ENCODE measurements at places on chromosomes 12 and 14.

DNA sequence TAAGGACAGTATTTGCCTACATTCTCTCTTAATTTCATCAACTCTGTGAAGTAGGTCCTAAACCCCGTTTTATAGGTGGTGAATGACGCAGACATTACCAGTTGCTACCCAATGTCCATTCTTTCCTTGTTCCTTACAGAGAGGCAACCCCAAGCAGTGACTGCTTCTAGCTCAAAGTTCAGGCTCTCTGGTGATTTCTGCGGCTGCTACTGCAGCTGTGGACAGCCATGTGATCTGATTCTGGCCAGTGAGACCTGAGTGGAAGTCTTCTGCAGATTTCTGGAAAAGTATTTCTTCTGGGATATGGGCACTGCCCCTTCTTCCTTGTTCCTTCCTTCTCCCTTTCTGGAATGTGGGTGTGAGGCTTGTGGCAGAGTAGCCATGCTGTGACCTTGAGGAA is 82.9 kb downstream of the ARF6 start:
- no peak for DNase-seq

- peak; percentile 61 for DNase-seq
Measured at GRCh38 chr12:27207615-27208413, 36.3 kb upstream of the STK38L start.

DNA sequence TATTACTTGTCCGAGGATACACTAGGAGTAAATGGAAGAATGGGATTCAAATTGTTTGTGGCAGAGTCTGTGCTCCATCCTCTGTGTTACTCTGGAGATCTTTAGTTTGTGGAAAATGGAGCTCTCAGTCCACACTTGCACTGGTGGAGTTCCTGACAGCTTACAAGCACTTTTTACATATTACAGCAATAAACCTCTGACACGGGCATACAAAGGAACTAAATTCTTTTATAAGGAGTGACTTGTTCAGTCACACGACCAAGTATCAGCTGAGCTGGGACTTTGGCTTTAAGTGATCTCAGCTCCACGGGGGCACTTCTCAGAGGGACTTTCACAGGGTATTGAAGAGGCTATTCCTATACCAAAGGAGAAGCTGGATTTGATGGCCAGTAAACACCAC is 417.5 kb downstream of the LRIG3 start:
- DNase-seq: no peak

DNA sequence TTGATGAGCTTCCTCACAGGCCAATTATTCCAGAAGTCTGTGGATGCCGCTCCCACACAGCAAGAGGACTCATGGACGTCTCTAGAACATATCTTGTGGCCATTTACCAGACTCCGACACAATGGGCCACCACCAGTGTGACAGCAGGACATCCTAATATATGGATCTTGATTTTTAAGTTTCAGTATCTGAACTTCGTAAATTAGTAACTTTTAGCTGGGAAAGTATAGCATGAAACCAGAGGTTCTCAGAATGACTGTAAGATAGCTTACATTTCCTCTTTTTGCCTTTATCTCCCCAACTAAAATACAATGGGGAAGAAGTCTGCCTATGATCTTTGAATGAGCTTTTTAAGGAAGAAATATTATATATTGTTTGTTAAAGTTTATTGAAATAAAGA is 87.0 kb downstream of the DNAI7 start:
- no peak for DNase-seq

GRCh38 chr12:61452076-61452475 is 808.1 kb upstream of the USP15 start:
- DNase-seq: no peak

GRCh38 chr12:68844788-68845695 is 37.1 kb downstream of the MDM2 start:
- no peak for DNase-seq

DNA sequence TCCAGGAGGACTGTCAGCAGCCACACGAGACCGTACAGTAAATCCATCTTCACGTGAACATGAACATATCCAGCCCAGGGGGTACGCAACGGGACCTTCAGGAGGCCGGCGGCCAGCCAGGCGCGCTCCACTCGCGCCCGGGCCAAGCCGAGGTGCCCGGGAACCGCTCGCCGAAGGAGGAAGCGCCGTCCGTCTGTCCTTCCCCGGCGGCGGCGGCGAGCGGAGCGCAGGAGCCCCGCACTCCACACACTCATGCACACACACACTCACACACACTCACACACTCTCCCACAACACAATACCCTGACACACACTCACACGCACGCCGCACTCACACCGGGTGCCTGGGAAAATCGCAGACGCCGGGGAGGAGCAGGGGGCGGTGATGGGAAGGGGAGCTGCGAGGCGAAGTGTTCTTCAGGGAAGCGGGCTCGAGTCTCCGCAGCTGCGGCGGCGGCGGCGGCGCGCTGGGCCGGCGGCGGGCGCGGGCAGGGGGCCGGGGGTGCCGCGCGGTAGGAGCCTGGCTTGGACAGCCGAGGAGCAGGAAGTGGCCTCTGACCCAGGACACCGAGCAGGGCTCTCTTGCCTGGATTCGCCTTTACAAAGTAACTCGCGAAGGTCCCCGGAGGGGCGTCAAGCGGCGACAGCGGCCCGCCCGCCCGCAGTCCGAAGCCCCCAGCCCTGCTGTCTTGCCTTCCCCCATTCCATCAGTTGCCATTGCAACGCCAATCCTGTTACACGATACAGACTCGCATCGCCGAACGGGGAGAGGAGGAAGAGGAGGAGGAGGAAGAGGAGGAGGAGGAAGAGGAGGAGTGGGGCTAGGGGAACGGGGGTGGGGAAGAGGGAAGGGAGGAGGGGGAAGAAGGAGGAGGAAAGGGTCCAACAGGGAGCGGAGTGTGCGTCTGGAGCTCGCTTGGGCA is 601 bp downstream of the MDGA2 start:
- DNase-seq: no peak

DNA sequence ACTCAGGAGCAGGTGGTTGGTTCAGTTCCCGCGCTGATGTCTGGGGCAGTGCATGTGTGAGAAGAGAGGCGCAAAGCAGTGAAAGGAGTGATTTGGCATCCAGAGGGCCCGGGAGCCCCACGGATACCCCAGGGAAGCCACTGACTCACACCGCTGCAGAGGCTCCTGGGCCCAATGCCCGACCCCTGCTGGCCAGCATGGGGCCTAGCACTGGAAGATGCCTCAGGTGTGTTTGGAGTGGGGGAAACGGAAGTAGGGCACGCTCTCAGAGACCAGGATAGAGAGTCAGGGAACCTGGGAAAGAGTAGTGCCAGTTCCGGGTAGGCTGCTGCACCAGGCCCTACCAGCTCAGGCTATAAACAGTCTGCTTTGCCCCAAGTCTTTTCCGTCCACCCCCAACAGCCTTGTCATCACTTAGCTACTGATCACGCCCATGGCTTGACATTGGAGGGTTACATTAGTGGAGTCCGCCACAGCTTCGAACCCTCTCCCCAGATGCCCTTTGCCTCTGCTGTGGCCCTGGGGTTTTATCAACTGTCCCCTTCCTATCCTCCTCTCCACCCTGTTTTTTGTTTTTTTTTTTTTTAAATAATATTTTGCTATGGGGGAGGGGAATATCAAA is 9.5 kb upstream of the CSAD start:
- DNase-seq: peak; percentile 56

DNA sequence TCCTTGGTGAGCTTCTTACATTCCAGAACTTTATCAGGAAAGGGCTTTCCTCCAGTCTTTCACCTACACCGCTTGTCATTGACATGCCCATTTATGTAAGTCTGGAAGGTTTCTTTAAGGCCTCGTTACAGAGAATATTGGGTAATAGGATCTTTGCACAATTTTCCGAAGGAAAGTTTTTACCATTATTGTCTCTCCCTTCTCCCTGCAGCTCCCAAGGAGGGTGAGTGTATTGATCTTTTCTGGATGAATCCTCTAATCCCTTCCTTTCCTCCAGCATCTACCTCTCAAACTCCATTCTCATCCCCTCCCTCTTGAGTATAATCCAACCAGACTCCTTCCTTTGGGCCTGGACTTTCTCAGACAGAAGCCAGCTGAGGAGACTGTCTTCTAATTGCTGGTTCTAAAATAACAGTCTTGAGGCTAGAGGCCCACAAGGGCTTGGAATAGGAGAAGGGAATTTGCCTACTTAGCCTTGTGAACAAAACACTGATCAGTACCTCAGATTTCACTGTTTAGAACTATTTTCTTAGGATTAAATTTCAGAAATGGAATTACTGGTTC is 21.8 kb downstream of the WNK1 start:
- no peak for DNase-seq

DNA sequence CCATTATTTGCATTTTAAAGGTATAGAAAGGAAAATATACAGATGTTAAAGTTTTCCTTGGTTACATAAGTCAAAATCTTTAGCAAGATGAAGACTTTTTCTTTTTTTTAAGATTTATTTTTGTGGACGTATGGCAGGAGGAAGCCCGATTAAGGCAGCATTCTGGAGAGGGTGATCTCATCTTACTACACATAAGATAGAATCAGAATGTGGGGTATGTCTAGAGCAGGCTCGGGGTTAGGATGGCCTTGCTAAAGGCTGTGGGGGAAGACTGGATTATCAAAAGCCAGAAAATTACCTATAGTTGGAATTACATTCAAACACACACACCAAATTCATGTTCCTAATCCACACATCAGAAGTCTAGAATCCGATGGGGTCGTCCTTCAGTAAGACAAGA is 79.6 kb upstream of the OTOGL start:
- no peak for DNase-seq
